Stimulated activated CD4-positive, alpha-beta T cell treated with anti-CD3 and anti-CD28 coated beads, Interleukin-4, amount 100 ng/mL, for 24 hours (primary cell): ENCODE measurements at places on chromosomes 7 and 10.

- peak; percentile 85 for DNase-seq
Measured at GRCh38 chr10:86971232-86971991, 3.1 kb downstream of the ADIRF start.

DNA sequence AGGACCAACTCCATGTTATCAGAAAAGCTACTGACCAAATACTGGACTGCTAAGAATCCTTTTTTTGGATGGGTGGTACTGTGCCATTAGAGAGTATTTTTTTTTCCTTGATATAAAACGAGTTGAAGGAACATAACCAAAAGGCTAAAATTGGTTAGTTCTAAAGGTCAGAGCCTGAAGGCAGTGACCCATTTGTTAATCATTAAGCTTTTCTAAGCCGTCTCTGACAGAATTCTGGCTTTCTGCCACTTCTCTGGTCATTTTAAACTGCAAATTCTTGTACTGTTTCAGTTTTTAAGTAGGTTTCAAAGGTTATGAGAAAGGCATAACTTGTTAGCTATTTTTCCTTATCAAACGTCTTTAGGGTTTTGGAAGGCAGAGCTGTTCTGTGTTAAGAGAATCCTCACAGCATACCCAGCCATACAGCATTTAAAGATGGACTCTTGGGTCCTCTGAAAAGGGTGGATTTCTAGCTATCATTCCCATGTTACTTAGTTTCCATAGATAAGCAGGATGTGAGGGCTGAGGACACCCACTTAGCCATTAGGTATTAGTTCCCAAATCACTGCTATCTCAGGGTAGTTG, 196.8 kb downstream of the RNLS start:
- no peak for DNase-seq

DNA sequence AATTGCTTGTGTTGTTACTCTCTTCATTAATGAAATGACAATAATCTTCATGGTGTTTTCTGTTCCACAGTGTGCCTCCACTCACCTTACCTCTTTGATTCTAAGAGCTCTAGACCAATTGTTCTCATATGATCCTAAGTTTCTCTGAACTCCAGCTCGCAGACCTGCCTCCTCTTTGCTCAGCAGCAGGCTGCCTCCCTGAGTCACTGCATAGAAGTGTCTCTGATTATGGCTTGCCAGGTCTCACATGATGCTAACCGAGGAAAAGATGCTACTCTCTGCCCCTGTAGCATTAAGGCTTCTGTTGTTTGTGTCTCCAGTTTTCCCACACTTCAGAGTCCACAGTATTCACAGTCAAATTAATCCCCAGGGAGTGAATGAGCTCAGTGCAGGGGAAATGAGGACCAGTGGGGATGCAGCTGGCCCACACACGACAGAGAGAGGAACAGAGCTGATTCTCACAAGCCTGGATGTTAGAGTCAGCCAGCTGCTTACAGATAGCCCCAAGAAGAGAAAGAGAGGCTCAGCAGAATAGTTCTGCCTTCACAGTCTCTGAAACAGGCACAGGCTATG, 145.9 kb upstream of the EGR2 start:
- no peak for DNase-seq

GRCh38 chr7:26487780-26488515, 196.3 kb downstream of the SNX10 start:
- no peak for DNase-seq

GRCh38 chr10:88066876-88067275, 203.5 kb downstream of the PTEN start:
- DNase-seq = no peak

DNA sequence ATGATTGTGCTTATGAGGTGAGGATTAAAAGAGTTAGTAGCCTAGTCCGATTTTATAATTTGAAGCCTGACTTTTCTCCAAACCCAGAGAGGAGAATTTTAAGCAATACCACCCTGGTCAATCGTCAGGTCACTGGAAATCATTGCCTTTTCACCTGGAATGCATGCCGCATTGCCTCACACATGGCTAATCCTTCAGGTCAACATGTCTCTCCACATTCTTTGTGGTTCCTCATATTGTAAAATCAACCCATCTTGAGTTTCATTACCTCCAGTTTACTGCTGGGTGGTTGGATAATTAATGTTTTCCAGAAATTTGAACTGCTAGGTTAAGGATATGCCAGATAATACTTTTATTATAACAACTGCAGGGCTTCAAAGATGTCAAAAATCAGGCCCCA, 55.6 kb upstream of the SEMA3E start:
- DNase-seq = no peak

- peak; percentile 18 for DNase-seq
Measured at GRCh38 chr7:130733931-130734814, at the start of gene KLF14. Gene KLF14 (minus strand): TSS chr7:130734207. CDS start chr7:130734033, 174 bp downstream.

DNA sequence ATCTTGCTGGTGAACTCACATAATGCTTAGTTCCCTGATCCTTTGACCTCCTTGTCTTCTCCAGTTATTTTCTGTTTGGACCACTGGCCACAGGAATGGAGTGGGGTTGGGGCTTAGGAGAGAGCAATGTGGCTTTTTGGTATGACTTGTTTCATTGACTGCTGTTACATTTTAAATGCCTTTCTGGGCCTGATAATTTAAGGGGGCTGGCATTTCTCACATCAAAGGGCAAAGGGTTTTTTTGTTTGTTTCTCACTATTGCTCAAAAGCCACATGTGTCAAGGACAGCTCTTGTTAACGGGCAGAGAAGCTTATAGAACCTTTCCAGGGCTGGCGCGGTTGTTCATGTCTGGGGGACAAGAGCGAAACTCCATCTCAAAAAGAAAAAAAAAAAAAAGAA, 161.2 kb upstream of the TNRC18 start:
- no peak for DNase-seq

DNA sequence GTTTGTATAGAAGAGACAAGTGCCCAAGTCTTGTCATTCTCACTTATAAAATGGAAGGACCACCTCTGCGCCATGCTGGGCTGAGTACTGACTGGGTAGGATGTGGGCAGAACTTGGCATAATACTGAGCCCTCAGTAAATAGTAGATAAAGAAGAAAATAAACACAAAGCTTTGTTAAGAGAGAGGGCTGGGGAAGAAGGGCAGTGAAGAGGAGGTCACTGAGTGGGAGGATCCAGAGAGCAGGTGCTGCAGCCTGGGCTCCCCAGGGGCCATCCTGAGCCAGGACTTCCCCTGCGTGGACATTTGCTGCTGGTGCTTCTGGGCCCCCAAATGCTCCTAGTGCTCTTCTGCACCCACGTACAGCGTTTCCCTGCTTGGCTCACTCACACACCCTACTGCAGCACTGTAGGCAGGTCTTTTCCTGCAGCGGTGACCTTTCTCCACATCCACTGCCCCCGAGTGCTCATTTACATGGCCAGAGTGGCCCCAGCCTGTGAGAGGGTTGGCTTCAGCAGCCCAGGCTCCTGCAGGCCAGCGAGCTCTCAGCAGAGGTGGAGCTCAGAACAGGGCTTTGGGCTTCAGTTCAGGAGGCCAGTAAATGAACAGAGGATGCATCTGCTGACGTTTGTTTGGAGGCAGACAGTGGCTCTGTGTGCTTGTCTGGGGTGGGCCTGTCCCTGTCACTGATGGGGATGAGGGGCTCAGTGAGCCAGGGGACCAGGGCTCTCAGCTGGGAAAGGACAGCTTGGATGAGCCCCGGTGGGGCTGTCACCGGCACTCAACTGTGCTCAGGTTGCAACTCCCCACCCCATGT, 164.6 kb downstream of the ADARB2 start:
- no peak for DNase-seq

- no peak for DNase-seq
Measured at GRCh38 chr10:46326066-46326465, 39.3 kb downstream of the ANTXRL start.

DNA sequence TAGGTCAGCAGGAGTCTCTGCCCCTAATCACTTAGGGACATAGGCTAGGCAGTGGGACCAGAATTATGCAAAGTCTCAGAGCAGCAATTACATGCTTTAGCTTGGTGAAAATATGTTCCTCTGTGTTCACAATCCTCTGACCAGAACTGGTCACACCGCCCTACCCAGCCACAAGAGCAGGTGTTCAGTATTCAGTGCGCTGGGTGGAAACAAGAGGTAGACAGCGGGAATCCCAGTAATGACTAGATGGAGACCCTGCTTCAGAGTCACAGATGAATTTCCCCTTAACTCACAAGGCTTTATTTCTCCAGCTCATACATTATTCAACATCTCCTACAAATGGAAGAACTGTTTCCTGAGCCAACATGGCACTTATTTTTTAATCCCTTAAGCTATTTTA, 763.7 kb upstream of the POM121L12 start:
- DNase-seq = no peak

- no peak for DNase-seq
Measured at GRCh38 chr7:69728304-69728703, 130.0 kb downstream of the AUTS2 start.

- no peak for DNase-seq
Measured at GRCh38 chr7:116626886-116627285, 45.1 kb upstream of the MET start.

DNA sequence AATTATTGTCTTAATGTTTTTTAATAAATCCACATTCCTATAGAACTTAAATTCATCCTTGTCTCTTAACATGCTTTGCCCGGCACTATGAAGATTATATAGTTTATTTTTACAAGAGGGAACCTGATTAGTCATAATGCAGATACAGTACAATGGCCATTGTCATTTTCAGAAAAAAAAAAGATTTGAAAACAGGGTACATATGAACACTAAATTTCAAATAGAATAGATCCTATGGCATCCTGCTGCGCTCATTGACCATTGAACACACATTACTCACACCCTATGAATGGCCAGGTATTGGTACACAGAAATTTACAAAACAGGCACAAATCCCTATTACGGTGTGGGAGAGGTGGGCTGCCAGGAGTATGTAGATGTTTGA, 2.0 kb upstream of the KLF6 start:
- DNase-seq = no peak

DNA sequence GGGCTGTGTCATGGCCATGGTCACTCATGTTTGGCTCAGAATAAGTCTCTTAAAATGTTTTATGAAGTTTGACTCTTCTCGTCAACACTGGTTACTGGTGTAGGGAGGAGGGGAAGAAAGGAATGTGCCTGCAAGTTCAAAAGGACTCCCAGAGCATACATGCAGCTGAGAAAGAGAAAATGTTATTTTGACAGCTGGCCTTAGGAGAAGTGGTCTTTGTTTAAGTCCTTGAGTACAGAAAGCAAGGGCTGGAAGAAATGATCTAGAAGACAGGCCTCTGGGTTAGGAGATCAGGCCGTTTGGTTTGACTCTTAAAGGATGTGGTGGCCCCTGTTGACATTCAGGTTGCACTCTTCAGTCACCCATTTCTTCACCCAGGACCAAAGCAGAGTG, 245.5 kb downstream of the REEP3 start:
- DNase-seq = no peak

- no peak for DNase-seq
Measured at GRCh38 chr10:36452851-36453250, 672.5 kb upstream of the ANKRD30A start.

DNA sequence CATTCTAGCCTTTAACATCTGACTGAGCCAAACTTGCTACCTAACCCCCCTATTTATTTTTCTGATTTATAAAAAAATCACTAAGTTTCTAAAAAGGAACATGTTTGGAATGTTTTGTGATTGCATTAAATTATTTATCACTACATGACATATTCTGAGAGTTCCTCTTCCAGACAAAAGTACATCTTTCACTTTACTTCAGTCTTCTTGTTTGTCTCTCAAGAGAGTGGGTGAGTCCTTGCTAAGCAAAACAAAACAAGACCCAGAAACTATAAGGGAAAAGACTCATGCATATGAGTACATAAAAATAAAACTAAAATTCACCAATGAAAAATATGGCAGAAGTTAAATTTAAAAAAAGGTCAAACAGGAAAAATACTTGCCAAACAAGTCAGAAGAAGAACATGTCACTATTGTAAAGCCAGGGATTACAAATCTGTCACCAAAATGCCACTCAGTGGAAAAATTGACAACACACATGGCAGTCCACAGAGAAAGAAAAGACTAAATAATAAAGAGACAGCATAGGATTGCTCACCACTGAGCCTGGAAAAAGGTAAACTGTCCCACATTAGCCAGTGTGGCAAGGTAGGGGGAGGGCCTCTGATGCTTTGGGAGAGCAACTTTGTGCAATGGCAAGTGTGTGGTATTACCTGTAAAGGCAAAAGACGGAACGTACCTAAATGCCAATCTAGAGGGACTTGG, 166.7 kb upstream of the ZNF32 start:
- no peak for DNase-seq

DNA sequence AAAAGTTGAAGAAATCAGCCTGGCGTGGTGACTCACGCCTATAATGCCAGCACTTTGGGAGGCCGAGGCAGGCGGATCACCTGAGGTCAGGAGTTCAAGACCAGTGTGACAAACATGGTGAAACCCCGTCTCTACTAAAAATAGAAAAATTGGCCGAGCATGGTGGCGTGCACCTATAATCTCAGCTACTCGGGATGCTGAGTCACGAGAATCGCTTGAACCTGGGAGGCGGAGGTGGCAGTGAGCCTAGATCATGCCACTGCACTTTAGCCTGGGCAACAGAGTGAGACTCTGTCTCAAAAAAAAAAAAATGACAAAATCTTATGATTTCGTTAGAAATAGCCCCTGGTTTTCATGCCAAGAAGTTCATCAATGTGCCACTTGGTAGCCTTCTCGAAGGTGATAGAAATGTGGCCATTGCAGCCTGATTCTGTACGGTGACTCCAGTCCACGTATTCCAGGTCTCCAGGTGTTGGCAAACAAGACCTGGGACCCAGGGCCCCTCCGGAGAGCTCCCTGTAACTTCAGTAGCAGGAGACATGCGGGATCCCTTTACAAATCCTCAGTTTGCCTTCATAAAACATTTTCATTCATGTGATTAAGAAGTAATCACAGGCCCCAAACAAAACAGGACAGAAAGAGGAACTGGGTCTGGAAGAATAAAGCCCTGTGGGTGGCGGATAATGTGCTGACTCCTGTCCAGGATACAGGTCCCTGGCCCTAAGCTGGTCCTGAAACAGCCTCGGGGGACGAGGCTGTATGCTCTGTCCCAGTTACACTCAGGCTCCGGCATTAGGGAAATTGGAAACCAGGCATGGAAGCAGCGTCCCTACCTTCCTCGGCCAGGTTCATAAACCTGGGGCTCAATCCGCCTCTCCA, 207.3 kb upstream of the SH2B2 start:
- no peak for DNase-seq

GRCh38 chr7:102467581-102468477, 3.0 kb downstream of the LRWD1 start:
- no peak for DNase-seq
